ENCODE measurements at places on chromosomes 13 and 19. TPM values are rescaled to one million over a fixed set of nuclear protein-coding genes. Genes with fewer than 3 reads are reported as not detected.

The KLF1 gene
- total RNA-seq = not detected

The RAP2A gene
- total RNA-seq = 22.3 TPM

The PRKCG gene
- not detected for total RNA-seq

The APOE gene
- 0.76 TPM for total RNA-seq

DNA sequence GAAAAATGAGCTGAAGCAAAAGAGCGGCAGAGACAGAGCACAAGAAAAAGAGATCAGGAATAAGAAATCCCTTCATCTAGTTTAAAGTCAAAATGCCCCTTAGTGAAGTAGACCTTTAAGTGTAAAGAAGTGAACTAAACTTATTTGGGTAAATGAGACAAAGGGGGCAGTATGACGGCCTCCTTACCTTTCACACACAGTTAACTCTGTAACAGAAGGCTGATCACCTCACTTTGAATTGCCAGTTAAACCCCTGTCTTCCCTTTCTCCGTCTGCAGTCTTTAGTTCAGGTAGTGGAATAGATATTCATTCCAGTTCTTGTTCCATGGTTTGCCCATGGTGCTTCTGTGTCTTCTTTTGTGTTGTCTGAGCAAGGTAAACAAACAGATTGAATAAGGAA is 1029.8 kb downstream of the DIAPH3 start:
- no peaks in the 10 kb centered on the region for H3K27me3 ChIP-seq
- H3K36me3 ChIP-seq = no peaks in the 10 kb centered on the region
- no peak overlapping the region for H3K4me3 ChIP-seq

DNA sequence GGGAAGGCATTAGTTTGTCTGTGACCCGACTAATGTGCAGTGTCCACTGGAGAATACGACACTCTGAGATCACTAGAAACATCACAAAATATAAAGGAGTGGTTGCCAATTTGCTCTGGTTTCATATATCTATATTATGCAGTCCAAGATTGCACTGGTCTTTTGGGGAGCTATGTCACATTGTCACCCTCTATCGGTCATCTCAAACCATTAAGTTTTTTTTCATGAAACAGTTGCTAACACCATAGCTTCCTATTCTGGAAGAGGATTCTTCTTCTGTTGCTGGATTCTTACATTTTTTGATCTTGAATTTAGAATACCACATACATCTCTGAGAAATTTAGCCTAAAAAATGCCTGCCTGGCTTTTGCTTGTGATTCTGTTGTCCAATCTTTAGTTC is 168.6 kb downstream of the LACC1 start:
- no peak overlapping the region for H3K27ac ChIP-seq
- no peak overlapping the region for H3K4me3 ChIP-seq
- peaks cover 37% of the 10 kb centered on the region for H3K27me3 ChIP-seq
- no peaks in the 10 kb centered on the region for H3K4me1 ChIP-seq

GRCh38 chr13:91609353-91609752 is 210.9 kb downstream of the GPC5 start:
- no peaks in the 10 kb centered on the region for H3K36me3 ChIP-seq
- no peak for DNase-seq
- H3K4me3 ChIP-seq = no peak overlapping the region
- no peaks in the 10 kb centered on the region for H3K4me1 ChIP-seq

DNA sequence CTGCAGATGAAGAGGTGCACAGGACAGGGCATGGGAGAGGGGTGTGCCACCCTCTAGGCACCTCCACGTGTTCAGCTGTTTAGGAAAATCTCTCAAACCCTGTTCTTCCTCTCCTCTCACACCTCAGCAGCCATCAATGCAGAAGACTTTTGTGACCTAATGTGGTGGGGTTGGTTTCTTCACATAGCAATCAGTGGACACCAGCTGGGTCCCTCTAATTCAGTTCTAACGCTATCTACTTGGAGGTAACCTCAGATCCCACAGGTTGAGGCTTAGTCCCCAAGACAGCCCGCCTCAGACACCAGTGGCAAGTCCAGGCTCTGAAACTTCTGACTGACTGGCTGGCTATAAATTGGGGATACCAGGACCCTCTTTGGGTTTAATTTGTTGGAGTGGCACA is 69.9 kb upstream of the ANKRD10 start:
- H3K36me3 ChIP-seq = no peaks in the 10 kb centered on the region
- H3K4me1 ChIP-seq = peaks cover 4% of the 10 kb centered on the region
- H3K27ac ChIP-seq = no peak overlapping the region
- H3K4me3 ChIP-seq = no peak overlapping the region

DNA sequence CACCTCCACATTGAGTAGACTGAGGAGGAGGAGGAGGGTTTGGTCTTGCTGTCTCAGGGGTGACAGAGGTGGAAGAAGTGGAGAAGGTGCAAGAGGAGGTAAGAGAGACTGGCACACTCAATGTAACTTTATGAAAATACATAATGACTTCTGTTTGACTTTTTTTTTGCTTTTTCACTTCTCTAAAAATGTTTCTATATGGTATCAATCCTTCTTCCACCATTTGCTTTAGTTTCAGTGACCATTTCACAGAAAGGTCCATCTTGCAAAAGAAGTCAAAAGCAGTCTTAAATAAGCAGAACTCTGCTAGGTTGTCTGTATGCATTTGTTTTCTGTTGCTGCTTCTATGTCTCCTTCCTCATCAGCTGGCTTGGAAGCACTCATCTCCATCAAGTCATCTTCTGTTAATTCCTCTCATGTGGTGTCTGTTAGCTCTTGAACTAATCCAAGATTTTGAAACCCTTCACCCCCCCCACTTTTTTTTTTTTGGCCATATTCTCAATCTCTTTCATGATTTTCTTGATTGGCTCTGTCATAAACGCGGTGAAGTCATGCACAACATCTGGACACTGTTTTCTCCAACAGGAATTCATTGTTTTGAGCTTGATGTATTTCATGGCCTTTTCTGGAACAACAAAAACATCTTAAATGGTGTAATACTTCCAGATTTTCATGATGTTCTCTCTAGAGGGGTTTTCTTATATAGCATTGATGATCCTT is 80.8 kb downstream of the KL start:
- no peaks in the 10 kb centered on the region for H3K4me1 ChIP-seq
- H3K27ac ChIP-seq = no peak overlapping the region
- DNase-seq = no peak
- no peaks in the 10 kb centered on the region for H3K27me3 ChIP-seq
- no peaks in the 10 kb centered on the region for H3K36me3 ChIP-seq
- no peak overlapping the region for H3K4me3 ChIP-seq

- DNase-seq = peak; percentile 46
- H3K4me1 ChIP-seq = no peaks in the 10 kb centered on the region
- no peaks in the 10 kb centered on the region for H3K36me3 ChIP-seq
- no peaks in the 10 kb centered on the region for H3K27me3 ChIP-seq
Observed at GRCh38 chr19:35044317-35045117, 3.0 kb downstream of the HPN start.
